ENCODE measurements at places on chromosomes 5 and 9.

DNA sequence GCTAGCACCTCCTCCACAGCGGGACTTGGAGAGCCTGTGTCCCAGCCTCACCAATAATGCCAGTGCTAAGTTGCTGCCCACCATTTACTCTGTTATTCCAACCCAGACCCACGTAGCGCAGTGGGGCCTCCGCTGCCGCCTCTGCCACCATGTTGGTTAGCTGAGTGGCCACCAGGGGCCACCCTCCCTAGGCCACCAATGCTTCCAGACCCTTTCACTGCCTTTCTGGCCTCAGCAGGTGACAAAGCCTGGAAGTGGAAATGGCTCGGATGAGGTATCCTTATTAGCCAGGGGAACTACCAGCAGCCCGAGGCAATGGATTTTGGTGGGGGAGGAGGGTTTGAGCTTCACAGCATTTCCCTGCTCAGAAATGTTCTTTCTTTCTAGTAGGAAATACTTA is 110.1 kb downstream of the OSTF1 start:
- DNase-seq = no peak

- no peak for DNase-seq
Measured at GRCh38 chr9:86642721-86643120, 288.5 kb upstream of the TUT7 start.

GRCh38 chr9:70409280-70409679 is 5.2 kb downstream of the KLF9 start:
- DNase-seq = no peak

DNA sequence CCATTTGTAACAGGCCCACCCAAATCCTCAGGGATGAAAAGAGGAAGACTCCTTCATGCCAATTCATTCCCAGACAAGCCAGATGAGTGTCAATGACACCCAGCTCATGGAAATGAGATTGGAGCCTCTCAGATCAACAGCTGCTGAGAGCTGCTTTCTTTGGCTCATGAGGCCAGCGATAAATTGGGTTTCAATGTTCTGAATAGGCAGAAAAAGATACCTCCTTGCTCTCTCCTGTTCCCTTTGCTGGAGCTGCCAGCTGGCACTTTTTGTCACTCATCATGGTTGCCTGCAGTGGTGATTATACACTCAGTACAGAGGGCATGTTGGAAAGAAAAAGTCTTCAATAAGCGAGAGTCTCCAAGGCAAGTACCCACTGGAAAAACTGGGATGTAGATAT is 47.1 kb downstream of the SH3RF2 start:
- no peak for DNase-seq

DNA sequence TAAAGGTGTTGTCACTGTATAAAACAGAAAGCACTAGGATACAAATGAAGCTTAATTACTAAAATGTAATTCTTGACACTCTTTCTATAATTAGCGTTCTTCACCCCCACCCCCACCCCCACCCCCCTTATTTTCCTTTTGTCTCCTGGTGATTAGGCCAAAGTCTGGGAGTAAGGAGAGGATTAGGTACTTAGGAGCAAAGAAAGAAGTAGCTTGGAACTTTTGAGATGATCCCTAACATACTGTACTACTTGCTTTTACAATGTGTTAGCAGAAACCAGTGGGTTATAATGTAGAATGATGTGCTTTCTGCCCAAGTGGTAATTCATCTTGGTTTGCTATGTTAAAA is 43.8 kb downstream of the NDFIP1 start:
- no peak for DNase-seq

DNA sequence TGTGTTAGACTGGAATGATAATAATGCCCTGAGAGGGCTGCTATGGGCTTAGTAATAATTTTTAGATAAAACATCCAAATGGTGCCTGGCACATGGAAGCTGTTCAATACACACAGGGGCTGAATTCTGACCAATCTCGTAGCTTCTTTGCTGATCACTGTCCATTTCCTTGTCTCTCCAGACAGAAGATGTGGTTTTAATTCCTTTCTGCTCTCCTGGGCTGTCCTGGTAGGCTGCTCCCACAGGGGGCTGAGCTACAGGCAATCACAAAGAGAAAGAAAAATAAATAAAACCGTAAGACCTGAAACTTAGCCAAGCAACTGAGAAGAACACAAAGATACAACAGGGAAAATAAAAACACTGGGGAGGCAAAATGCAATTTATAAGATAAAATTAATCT is 136.5 kb downstream of the CDK5RAP2 start:
- DNase-seq = peak; percentile 69

DNA sequence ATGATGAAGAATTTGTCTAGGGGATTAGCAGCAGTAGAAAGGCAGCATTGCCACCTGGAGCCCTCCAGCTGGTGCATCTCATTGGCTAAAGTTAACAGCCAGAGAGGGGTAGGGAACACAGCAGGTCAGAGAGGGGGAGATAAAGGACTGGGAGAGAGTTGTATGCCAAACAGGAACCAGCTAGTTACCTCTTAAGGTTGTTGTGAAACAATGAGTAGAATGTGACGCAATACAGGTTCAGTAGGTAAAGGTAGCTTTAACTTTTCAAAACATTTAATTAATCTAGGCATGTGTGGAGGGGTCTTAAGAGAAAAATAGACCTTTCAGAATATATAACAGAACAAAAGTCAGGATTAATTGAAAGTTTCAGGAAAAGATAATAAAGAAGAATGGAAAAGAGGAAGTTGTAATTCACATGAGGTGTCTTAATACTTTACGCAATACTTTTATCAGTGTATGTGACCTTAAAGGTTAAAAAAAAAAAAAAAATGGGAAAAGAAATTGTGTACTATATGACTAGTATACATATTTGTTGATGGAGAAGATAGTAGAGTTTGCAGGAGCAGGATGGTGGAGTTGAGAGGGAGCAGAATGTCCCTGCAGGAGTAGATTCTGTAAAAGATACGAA is 14.3 kb downstream of the FBXO38 start:
- DNase-seq = no peak

GRCh38 chr5:54862036-54862435 is 123.4 kb downstream of the ESM1 start:
- no peak for DNase-seq

- peak; percentile 32 for DNase-seq
Measured at GRCh38 chr9:104927216-104927911, 591 bp downstream of the ABCA1 start.

DNA sequence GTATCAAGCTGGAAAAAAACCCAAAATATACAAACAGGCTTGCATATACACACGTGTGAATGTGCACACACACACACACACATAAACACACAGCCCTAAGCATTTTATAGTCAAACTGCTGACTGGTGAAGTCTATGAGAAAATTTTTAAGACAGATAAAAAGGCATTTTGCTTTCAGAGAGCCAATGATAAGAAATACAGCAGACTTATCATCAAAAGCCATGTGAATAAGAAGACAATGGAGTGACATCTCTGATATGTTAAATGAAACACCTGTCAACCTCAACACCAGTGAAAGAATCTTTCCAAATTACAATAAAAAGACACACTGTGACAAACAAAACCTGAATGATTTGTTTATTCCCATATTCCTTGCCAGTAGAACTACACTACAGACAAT is 233.3 kb downstream of the CDH9 start:
- DNase-seq = no peak

DNA sequence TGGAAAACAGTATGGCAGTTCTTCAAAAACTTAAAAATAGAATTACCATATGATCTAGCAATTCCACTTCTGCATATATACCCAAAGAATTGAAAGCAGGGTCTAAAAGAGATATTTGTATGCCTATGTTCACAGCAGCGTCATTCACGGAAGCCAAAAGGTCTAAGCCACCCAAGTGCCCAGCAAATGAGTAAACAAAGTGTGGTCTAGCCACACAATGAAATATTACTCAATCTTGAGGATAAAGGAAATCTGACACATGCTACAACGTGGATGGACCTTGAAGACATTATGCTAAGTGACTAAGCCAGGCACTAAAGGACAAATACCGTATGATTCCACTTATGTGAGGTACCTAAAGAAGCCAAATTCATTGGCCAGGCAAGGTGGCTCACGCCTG is 11.1 kb upstream of the MED27 start:
- DNase-seq = peak; percentile 13

DNA sequence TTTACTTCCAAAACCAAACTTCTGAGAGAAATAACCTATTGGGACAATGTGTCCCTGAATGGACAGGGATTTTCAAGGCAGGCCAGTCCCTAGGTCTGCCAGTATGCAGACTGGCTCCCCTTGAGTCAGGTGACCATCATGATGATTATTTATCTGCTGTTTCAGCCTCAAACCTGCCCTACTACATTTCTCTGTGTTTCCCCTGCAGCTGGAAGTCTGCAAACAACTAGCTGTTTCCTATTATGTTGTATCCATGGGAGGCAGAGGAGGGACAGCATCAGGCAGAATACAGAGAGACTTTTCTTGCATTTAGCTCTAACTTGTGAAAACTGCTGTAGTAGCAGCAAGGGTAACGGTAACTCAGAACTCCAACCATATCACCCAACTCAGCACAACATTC is 36.2 kb upstream of the IFNK start:
- no peak for DNase-seq

- DNase-seq = no peak
Measured at GRCh38 chr9:99588747-99589146, 232.9 kb upstream of the NR4A3 start.

- no peak for DNase-seq
Measured at GRCh38 chr5:149071756-149072155, 8.9 kb upstream of the SH3TC2 start.

DNA sequence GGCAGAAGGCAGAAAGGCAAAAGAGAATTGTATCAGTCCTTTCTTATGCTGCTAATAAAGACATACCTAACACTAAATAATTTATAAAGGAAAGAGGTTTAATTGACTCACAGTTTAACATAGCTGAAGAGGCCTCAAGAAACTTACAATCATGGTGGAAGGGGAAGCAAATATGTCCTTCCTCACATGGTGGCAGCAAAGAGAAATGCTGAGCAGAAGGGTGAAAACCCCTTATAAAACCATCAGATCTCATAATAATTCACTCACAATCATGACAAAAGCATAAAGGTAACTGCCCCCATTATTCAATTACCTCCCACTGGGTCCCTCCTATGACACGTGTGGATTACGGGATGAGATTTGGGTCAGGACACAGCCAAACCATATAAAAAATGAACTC is 312.5 kb upstream of the PTGER4 start:
- no peak for DNase-seq

DNA sequence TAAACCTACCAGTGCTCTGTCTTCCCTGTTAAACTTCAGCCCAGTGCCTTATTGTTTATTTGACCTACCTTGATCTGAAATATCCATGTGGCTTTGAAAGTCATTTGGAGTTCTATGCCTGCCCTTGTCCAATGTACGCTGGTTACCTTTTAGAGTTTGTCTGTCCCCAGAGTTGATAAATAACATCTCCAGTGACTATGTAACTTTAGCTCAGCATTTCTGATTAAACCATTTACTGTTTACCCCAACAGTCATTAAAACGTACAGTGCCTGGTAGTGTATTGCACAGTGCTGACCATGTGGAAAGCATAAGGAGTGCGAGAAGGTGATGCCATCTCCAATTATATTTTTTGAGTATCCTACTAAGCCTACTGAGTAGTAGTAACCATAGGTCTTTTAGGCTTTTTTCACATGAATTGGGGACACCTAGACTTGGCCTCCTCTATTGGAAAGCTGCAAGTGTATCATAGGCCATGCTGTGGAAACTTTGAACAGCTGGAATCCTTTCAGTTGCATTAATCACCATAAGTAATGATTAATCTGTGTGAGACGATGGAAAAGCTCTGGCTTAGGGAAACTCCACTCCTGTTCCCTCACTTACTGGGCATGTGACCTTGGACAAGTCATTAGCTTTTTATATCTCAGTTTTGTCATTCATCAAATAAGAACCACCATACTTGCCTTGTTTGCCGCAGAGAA is 93.5 kb downstream of the MAST4 start:
- no peak for DNase-seq

DNA sequence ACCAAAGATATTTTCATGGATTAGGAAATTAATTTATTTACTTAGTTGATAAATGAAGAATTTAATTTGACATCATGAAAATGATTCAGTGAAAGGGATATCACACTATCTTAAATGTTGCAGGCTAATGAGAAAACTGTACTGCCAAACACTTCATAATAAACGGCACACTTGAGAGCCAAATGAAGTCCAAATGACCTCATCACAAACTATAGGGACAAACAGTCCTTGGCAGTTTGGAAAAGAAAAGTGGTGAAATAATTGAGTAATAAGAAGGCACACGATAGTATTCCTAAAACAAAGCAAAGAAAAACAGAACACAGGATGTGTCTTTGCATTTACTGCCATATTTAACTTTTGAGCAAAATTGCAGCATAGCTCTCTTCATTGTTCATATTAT is 116.9 kb upstream of the TLR4 start:
- DNase-seq = no peak

Measured in fibroblast of skin of right quadriceps (primary cell).